Thyroid gland (tissue), 4 donors: ENCODE measurements at places on chromosomes 12 and 14. TPM values are rescaled to one million over a fixed set of nuclear protein-coding genes. Genes with fewer than 3 reads are reported as not detected.

DNA sequence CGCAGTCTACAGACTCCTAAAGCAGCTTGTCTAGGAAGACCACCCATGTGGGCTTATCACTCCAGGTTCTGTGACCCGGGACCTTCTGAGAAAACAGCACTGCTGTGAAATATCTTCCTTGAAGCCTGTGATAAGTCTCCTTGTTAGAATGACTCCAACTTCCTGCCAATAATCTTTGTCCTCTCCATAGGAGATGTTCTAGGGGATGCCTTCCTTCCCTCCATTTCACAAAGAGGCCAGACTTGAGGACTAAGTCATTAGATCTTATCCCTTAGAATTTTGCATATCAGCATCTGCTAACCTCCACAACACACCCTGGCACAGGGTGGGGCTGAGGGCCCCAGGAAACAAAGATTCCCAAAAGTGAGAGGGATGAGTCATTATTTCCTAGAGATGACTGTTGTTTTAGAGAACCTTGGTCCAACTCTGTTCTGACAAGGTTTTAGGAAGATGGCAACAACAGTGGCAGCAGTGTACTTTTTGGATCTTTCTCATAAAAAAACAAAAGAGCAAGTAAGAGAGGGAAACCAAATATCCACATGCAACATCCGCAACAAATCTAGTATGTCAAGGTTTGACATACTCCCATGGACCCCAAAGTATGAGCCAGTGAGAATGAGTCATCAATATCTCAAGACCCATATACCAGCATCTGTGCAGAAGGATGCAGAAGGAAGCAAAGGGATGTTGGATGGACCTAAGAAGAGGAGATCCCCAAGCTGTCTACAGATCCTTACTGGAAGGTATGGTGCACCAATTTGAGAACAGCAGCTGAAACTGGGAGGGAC is 6.0 kb downstream of the LTB4R start:
- H3K36me3 ChIP-seq = no peaks in the 10 kb centered on the region
- no peak overlapping the region for H3K4me3 ChIP-seq
- peaks cover 39% of the 10 kb centered on the region for H3K4me1 ChIP-seq
- H3K27me3 ChIP-seq = no peaks in the 10 kb centered on the region

GRCh38 chr12:112025808-112026375 is 12.7 kb downstream of the ERP29 start:
- no peaks in the 10 kb centered on the region for H3K4me1 ChIP-seq
- H3K27ac ChIP-seq = no peak overlapping the region
- H3K27me3 ChIP-seq = no peaks in the 10 kb centered on the region
- no peak for DNase-seq

DNA sequence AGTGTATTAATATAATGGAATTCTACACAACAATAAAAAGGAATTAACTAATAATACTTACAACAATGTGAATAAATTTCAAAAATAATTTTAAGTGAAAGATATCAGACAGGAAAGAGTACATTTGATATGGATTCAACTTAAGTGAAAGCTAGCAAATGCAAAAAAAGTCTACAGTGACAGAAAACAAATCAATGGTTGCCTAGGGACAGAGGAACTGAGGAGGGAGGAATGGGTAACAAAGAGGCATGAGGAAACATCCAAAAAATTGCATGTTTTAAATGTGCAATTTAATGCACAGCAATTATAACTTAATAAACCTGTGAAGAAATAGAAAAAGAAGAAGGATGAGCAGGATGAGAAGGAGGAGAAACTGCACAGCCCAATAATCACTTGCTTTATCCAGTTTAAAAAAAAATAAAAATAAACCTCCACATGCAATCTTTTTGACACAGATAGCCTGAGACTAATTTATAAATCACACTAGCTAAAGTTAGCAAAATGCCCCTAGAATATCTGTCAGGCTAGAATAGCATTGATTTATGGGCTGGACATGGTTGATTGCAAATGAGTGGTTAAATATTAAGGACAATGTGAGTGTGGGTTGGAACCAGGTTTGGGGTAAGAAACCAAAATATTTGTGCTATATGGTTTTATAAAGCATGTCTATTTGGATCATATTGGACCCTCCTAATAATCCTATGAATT is 1089.1 kb downstream of the TRHDE start:
- H3K27me3 ChIP-seq = no peaks in the 10 kb centered on the region
- no peak overlapping the region for H3K4me3 ChIP-seq
- DNase-seq = no peak

The LGR5 gene
- 0.54 TPM for total RNA-seq

DNA sequence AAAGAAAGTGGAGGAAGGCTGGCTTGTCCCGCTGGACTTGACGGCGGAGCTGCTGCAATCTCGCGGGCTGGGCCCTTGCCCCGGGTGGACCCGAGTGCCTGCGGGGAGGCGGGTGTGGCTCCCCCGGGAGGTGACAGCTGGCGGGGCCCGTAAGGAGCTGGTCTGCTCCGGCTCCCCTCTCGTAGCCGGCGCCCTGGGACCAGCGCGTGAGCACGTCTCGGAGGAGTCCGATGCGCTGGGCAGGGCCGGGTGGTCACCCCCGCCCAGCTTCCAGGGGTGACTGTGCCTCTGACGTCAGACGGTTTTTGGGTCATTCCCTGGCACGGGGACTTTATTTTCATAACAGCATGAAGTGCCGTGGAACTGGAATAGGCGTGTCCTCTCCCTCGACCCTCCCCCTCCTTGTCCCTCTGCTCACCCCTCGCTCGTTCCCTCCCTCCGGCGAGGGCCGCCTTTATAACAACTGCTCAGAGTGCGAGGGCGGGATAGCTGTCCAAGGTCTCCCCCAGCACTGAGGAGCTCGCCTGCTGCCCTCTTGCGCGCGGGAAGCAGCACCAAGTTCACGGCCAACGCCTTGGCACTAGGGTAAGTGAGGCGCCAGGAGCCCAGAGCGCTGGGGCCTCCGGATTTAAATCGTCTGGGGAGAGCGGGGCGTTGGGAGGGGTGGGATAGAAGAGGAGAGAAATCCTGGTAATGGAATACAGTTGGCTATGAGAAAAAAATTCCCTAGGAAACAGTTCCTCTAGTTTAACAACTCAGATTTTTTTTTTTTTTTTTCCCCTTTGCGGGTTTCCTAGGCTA is at the start of gene GPRC5A:
Gene GPRC5A (plus strand): TSS at position 483 of the 801 bp plus-strand sequence. CDS start 16,688 bp downstream, outside the sequence.
- H3K4me3 ChIP-seq = peak within 1 kb of the TSS; percentile 47
- peak within 1 kb of the TSS; percentile 94 for H3K27ac ChIP-seq
- peaks cover 12% of the 10 kb centered on the region for H3K4me1 ChIP-seq
- no peaks in the 10 kb centered on the region for H3K27me3 ChIP-seq

DNA sequence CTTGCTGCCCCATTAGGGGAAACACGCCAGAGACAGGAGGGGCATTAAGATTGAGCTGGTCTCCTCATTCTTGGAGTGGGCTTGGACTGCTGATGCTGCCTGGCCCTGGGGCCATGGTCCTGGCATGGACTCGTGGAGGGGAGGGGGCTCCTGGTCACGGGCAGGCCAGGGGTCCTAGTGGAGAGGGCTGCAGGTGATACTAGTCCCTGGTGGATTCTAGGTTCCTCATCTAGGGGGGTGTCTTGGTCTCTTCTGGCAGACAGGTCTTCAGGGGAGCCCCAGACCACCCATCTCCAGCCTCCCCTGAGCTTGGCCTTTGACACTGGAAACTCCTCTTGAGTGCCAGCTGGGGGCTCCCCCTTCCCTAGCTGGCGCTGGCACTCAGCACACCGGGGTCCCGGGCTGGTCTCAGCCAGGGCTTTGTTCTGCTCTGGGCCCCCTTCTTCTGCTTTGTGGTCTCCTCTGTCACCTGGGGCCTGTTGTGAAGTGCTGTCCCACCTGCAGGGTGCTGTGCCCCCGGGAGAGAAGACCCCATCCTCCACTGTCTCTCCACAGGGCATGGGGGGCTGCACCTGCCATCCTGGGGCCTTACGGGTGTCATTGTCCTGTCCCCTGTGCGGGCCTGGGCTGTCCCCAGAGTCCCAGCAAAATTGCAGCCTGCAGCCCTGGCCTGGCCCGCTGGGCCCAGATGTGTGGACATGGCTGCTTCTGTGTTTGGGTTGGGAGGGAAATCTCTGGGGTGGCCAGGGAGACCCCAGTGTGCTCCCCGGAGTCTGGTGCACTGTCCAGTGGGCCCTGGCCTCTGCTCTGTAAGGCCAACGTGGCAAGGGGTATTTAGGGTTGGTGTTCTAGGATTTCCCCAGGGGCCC is 2.3 kb downstream of the KIF26A start:
- peaks cover 11% of the 10 kb centered on the region for H3K27me3 ChIP-seq
- H3K27ac ChIP-seq = no peak overlapping the region
- H3K36me3 ChIP-seq = no peaks in the 10 kb centered on the region
- no peak overlapping the region for H3K4me3 ChIP-seq
- DNase-seq = no peak

DNA sequence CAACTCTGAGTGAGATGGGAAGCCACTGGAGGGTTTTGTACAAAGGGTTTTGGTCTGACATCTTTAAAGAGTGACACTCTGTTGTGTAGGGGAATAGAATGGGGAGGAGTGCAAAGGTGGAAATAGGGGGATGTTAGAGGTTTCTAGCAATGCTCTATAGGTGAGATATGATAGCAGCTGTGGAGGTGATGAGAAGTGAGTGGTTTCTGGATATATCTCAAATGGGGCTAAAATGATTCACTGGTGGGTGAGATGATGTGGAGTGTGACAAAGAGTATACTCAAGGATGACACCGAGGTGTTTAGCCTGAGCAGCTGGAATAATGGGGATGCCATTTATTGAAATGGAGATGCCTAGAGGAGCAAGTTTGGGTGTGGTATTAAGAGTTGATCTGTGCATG is 426.4 kb downstream of the PCNX1 start:
- no peak for DNase-seq
- no peak overlapping the region for H3K27ac ChIP-seq
- H3K4me1 ChIP-seq = peaks cover 6% of the 10 kb centered on the region
- H3K36me3 ChIP-seq = no peaks in the 10 kb centered on the region

The MANSC4 gene
- not detected for total RNA-seq

- H3K36me3 ChIP-seq = peaks cover 18% of the 10 kb centered on the region
- H3K27ac ChIP-seq = no peak overlapping the region
- no peaks in the 10 kb centered on the region for H3K4me1 ChIP-seq
Observed at GRCh38 chr12:1947081-1947480, 28.6 kb upstream of the CACNA2D4 start.

DNA sequence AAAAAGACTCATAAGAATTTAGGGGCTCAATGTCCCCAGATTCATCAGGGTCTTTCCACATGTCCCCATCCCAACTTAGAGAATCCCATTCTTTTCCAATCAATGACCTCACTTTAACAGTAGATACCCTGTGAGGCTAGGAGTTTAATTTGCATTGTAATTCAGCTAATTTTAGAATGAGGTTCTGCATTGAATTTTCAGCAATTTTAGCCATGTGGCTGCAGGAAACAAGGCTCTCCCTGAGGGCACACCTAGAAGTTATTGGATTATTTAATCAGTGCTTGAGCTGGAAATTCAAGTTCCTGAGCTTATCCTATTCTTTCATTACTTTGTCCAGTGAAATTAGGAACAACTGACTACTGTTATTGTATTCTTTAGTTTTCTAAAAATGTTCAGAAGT is 433.8 kb downstream of the ADAMTS20 start:
- no peak overlapping the region for H3K4me3 ChIP-seq
- no peaks in the 10 kb centered on the region for H3K36me3 ChIP-seq
- no peaks in the 10 kb centered on the region for H3K4me1 ChIP-seq
- DNase-seq = no peak
- H3K27ac ChIP-seq = no peak overlapping the region

GRCh38 chr12:109804820-109805761 is 28.1 kb downstream of the TRPV4 start:
- no peak overlapping the region for H3K27ac ChIP-seq
- peak; percentile 56 for DNase-seq
- no peaks in the 10 kb centered on the region for H3K4me1 ChIP-seq
- H3K36me3 ChIP-seq = no peaks in the 10 kb centered on the region
- H3K4me3 ChIP-seq = no peak overlapping the region

DNA sequence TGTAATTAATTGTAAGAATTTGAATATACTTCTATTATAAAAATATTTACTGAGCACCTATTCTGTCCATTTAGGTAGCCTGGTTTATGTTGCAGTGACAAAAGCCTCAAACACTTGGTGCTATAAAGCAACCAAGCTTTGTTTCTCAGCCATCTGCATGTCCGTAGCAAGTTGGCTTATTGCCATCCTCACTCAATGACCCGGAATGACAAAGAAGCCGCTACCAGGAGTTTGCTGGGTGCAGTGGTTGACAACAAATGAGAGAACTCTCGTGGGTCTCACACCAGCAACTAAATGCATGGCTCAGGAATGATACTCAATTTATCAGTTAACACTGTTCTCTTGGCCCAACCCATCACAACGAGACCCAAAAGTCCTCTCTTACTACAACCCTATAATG is 553.1 kb downstream of the DIO2 start:
- no peaks in the 10 kb centered on the region for H3K4me1 ChIP-seq
- no peak for DNase-seq
- H3K36me3 ChIP-seq = no peaks in the 10 kb centered on the region
- no peak overlapping the region for H3K4me3 ChIP-seq
- no peaks in the 10 kb centered on the region for H3K27me3 ChIP-seq

DNA sequence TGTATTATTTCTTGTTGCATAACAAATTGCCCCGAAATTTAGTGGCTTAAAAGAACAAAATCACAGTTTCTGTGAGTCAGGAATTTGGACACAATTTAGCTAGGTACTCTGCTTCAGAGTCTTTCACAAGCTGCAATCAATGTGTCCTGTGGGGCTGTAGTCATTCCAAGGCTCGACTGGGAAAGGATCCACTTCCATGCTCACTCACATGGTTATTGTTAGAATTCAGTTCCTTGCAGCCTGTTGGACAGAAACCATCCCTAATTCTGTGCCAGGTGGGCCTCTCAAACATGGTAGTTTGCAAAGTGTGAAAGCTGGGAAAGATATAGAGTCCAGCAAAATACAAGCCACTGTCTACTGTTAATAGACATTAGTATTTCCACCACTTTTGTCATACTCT is 59.7 kb upstream of the ARID2 start:
- no peak overlapping the region for H3K27ac ChIP-seq
- no peaks in the 10 kb centered on the region for H3K27me3 ChIP-seq
- no peak overlapping the region for H3K4me3 ChIP-seq
- no peaks in the 10 kb centered on the region for H3K36me3 ChIP-seq

- no peak overlapping the region for H3K4me3 ChIP-seq
- no peaks in the 10 kb centered on the region for H3K27me3 ChIP-seq
- no peak for DNase-seq
Observed at GRCh38 chr12:25496098-25496587, 56.9 kb downstream of the LMNTD1 start.

DNA sequence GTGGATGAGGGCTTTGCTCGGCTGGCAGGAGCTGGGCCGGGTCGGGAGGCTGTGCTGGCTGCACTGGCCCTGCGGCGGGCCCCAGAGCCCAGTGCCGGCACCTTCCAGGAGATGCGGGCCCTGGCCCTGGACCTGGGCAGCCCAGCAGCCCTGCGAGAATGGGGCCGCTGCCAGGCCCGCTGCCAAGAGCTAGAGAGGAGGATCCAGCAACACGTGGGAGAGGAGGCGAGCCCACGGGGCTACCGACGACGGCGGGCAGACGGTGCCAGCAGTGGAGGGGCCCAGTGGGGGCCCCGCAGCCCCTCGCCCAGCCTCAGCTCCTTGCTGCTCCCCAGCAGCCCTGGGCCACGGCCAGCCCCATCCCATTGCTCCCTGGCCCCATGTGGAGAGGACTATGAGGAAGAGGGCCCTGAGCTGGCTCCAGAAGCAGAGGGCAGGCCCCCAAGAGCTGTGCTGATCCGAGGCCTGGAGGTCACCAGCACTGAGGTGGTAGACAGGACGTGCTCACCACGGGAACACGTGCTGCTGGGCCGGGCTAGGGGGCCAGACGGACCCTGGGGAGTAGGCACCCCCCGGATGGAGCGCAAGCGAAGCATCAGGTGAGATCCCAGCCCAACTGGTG is 11.5 kb downstream of the ARHGEF40 start:
- no peaks in the 10 kb centered on the region for H3K27me3 ChIP-seq
- no peak for DNase-seq
- peaks cover 58% of the 10 kb centered on the region for H3K36me3 ChIP-seq
- no peak overlapping the region for H3K4me3 ChIP-seq
- no peak overlapping the region for H3K27ac ChIP-seq

The CEBPE gene
- total RNA-seq = not detected
